ENCODE measurements at places on chromosomes 6 and 20. TPM values are rescaled to one million over a fixed set of nuclear protein-coding genes. Genes with fewer than 3 reads are reported as not detected.

HCRTR2 gene
- not detected for total RNA-seq

TFAP2D gene
- total RNA-seq = not detected

CD24 gene
- 0.34 TPM for total RNA-seq

PRDM1 gene
- 25.2 TPM for total RNA-seq

EFCAB8 gene
- total RNA-seq = 1.7 TPM

DNA sequence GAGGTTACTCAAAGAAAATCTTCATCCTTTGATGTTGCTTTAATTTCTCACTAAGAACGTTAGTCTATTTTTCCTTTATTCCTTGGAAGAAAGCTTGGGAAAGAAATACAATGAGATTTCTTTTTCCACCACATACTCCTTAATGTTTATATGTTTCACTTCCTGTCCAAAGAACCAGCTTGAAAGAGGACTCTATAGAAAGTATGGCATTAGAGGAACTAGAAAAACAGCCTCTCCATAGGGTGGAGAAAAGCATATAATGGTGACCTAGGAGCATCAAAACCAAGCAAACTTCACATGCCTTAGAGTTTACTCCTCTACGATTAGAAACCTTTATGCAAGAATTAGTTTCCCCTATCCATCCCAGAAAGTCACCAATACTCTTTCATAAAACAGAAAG, 131.1 kb downstream of the OPRM1 start:
- no peak overlapping the region for H3K27ac ChIP-seq
- peaks cover 44% of the 10 kb centered on the region for H3K4me1 ChIP-seq
- no peak for DNase-seq
- no peaks in the 10 kb centered on the region for H3K27me3 ChIP-seq
- H3K36me3 ChIP-seq = peaks cover 31% of the 10 kb centered on the region

DNA sequence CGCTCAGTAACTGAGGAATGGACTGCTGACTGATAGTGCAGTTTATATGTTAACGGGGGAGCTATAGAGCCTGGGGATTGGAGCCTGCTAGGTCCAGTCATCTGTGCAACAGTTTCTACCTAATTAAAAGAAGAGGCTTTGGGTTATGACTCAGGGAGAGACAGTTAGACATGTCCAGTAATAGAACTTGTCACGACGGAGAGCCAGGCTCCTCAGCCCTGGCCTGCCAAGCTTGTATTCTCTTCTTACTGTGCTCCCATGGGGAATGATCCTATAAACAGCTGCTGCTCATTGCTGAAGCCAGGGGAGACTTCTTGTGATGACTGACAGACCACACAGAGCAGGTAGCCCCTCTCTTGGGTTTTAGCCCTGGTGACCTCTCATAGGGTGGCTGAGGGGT, 69.3 kb downstream of the SYNJ2 start:
- H3K4me3 ChIP-seq = no peak overlapping the region
- no peaks in the 10 kb centered on the region for H3K27me3 ChIP-seq
- peaks cover 32% of the 10 kb centered on the region for H3K4me1 ChIP-seq
- DNase-seq = no peak
- peaks cover 10% of the 10 kb centered on the region for H3K36me3 ChIP-seq
- no peak overlapping the region for H3K27ac ChIP-seq

DNA sequence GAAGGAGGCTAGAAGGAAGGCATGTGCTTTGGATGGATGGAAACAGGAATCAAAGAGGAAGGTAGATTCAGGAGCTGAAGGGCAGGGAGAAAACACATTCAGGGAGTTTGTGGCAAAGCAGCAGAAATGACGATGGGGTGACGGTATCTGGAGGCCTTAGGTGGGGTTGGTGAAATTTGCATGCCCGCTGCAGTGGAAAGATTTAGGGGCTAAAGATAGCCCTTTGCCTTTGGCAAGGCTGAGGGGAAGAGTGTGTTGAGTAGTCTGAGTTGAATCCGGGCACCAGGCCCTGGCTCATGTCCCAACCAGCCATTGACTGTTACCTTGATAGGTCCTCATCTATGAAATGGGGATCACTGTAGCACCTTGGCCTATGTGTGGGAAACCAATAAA, 1.3 kb downstream of the GZF1 start:
- H3K36me3 ChIP-seq = peaks cover 6% of the 10 kb centered on the region
- no peaks in the 10 kb centered on the region for H3K27me3 ChIP-seq
- H3K27ac ChIP-seq = peak overlapping the region; percentile 23
- peak overlapping the region; percentile 96 for H3K4me3 ChIP-seq
- H3K4me1 ChIP-seq = peaks cover 65% of the 10 kb centered on the region

DNA sequence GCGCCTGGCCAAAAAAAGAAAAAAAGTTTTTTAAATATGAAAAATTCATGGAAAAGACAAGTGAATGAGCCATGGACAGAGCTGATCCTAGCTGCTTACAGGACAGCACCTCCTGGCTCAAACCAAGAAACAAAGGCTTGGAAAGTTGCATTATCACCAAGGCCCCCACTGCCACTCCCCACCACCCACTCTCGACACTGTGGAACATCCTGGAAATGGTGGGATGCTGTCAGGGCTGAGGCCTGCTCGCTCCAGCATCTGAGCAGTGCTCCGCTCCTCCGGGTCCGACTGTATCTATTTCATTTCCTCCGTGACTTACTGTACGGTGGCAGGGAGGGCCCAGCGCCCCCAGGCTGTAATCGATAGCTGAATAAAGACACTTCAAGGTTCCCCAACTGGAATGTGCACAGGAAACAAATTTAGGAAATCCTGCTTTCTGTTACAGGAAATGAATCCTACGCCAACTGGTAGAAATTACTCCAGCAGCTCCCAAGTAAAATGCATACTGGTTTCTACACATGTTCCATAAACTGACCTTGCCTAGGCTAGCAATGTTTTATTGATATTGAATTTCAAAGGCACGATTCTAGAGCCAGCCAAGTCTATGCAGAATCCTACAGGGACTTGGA, 109.5 kb upstream of the NFATC2 start:
- H3K36me3 ChIP-seq = no peaks in the 10 kb centered on the region
- no peaks in the 10 kb centered on the region for H3K4me1 ChIP-seq
- H3K27me3 ChIP-seq = no peaks in the 10 kb centered on the region
- H3K27ac ChIP-seq = no peak overlapping the region
- DNase-seq = no peak

DNA sequence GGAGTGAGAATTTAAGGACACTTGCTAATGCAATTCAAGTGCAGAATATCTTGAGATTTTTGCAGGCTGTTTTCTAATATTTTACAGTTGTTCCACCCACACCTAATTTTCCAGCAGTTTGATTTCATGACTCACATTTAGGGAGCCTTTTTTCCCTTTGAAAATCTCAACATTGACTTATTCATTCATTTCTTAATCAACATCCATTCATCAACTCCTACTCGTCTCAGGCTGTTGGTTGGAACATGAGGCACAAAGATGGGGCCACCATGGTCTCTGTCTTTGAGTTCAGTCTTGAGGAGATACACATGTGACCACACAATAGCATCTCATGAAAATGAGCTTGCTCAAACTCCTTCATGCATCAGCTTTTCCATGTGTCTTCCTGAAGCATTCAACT, 135.6 kb downstream of the UNC5CL start:
- H3K4me1 ChIP-seq = no peaks in the 10 kb centered on the region
- no peak overlapping the region for H3K27ac ChIP-seq
- H3K27me3 ChIP-seq = peaks cover 29% of the 10 kb centered on the region
- no peaks in the 10 kb centered on the region for H3K36me3 ChIP-seq

- peaks cover 3% of the 10 kb centered on the region for H3K36me3 ChIP-seq
- no peak for DNase-seq
- H3K27ac ChIP-seq = no peak overlapping the region
These were observed 34.1 kb downstream of the CEBPB start for GRCh38 chr20:50224531-50225255.

DNA sequence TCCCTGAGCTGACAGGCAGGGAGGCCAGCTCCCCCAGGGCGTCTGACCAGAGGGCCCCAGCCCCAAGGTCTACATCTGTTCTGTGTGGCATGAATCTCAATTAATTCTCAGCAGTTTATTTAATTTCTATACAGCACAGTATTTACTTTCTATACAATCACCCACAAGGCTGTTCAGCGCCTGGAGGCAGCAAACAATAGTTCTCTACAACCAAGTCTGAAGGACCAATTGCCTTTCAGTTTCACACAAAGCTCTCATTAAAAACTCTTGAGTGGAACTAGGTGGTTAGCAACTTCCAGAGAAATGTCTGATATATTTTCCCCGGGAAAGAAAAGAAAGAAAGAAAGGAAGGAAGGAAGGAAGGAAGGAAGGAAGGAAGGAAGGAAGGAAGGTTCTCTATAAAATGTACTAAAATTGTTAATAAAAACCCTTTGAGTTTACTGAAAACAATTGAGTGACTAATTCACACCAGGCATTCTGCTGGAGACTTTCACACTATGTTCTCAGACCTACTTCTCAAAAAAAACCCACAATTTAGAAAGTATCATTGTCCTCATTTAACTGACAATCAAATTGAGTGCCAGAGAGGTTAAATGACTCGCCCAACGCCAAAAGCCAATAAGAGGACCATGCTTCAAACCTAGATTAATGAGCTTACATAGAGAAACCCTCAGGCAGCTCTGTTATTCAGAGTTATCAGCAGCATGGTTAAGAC, 62.5 kb downstream of the METTL24 start:
- peaks cover 12% of the 10 kb centered on the region for H3K27me3 ChIP-seq
- DNase-seq = no peak
- peak overlapping the region; percentile 65 for H3K4me3 ChIP-seq
- H3K27ac ChIP-seq = peak overlapping the region; percentile 66
- peaks cover 2% of the 10 kb centered on the region for H3K36me3 ChIP-seq

DNA sequence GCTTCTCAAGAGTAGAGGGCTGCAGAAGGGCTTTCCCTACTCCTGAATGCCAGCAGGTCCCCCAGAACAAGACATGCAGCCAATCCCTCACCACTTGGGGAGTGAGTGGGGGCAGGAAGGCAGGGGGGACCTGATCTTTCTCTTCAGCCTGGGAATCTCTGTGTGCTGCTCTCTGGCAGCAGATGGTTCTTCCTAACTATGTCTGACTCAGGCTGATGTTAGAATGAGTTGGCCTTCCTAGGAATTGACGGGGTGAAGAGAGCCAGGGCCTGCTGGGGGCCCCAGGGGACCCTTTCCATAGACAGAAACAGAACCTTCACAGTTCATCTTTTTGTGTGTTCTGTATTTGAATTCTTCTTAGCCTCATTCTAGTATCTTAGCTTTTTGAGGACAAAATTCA, 29.0 kb upstream of the TCP11 start:
- no peak overlapping the region for H3K27ac ChIP-seq

DNA sequence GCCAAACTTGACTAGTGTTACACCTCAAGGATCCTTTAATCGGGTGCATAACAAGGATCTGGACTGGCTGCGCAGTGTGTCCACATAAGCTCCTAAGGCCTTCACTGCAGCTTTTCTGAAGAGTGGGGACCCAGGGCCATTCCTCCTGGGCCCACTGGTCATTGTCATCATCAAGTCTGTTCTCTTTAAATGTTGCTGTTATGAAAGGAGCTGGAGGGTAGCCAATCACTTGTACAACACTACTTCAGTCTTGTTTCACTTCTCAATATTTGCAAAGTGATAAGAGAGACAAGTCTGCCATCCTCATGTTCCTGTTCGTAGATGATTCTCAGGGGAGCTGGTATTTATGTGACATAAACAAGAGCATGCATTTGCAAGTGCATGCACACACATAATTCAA, 149.8 kb downstream of the SYNDIG1 start:
- no peaks in the 10 kb centered on the region for H3K36me3 ChIP-seq
- H3K4me1 ChIP-seq = no peaks in the 10 kb centered on the region
- no peak overlapping the region for H3K4me3 ChIP-seq
- no peak for DNase-seq
- no peak overlapping the region for H3K27ac ChIP-seq

GRCh38 chr20:12354725-12355124, 437.0 kb downstream of the BTBD3 start:
- no peaks in the 10 kb centered on the region for H3K4me1 ChIP-seq
- peaks cover 2% of the 10 kb centered on the region for H3K36me3 ChIP-seq
- no peak for DNase-seq
- H3K27me3 ChIP-seq = no peaks in the 10 kb centered on the region
- no peak overlapping the region for H3K27ac ChIP-seq

DNA sequence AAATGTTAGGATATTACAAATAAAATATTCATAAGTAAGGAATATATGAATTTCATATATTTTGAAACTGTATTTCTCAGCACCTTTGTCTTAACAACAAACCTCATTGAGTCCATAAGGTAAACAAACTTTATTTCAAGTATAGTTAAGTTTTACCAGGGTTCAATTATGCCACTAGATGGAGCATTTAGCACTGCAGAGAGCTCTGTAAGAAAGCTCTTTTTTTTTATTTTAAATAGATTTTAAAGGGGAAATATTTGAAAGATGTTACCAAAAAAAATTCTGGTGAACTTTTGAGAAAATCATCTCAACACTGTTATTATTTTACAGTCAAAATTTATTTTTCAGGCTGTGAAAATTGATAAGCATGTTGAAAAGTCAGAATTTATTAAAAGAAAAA, 955.2 kb upstream of the EYS start:
- no peak overlapping the region for H3K27ac ChIP-seq
- no peak overlapping the region for H3K4me3 ChIP-seq
- H3K4me1 ChIP-seq = no peaks in the 10 kb centered on the region
- H3K36me3 ChIP-seq = no peaks in the 10 kb centered on the region
- no peaks in the 10 kb centered on the region for H3K27me3 ChIP-seq

DNA sequence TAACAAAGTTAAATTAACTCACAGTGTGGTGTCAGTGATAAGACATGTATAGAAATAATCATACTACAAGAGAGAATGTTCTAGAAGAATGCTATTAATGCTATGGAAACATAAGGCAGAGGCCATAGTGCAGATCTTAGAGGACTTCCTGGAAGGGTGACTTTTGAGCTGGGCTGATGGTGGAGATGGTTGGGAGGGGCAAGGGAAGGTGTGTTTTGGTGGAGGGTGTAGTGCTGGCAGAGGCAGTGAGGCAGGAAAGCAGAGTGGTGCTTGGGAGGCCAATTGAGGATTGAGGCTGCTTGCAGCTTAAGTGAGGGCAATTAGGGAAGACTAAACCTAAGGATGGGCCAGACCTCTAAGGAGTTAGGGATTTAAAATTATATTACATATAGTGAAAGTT, 58.5 kb upstream of the FNDC1 start:
- H3K27me3 ChIP-seq = no peaks in the 10 kb centered on the region
- H3K36me3 ChIP-seq = no peaks in the 10 kb centered on the region
- H3K4me3 ChIP-seq = no peak overlapping the region
- H3K4me1 ChIP-seq = peaks cover 48% of the 10 kb centered on the region
- no peak for DNase-seq
- H3K27ac ChIP-seq = no peak overlapping the region

- H3K4me1 ChIP-seq = no peaks in the 10 kb centered on the region
- H3K4me3 ChIP-seq = no peak overlapping the region
- no peak overlapping the region for H3K27ac ChIP-seq
- H3K36me3 ChIP-seq = no peaks in the 10 kb centered on the region
These were observed 60.2 kb downstream of the TCP11 start for GRCh38 chr6:35080821-35081425.

GRCh38 chr20:35698298-35699126, 640 bp downstream of the NFS1 start:
- H3K4me1 ChIP-seq = peaks cover 51% of the 10 kb centered on the region
- peak overlapping the region; percentile 92 for H3K27ac ChIP-seq
- peaks cover 27% of the 10 kb centered on the region for H3K36me3 ChIP-seq
- no peaks in the 10 kb centered on the region for H3K27me3 ChIP-seq
- no peak for DNase-seq

DNA sequence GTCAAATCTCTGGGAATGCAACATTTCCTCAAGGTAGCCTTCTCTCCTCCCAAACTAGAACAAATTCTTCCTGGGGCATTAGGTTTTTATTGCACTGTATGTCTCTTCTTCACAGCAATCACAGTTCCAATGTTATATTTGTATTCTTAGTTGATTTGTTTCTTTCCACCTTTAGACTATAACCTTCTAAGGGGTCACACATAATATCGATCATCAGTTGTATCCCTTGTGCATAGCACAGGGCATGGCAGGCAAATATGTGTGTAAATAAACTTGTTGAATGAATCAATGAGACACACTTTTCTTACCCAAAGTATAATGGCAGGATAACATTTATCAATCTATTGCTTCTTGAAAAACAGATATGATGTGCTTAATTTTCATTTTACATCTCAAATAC, 81.0 kb downstream of the ATG5 start:
- peak overlapping the region; percentile 3 for H3K4me3 ChIP-seq
- H3K4me1 ChIP-seq = peaks cover 6% of the 10 kb centered on the region
- H3K27me3 ChIP-seq = no peaks in the 10 kb centered on the region
- no peak for DNase-seq
- H3K27ac ChIP-seq = no peak overlapping the region
